Activated T-cell treated with anti-CD3 and anti-CD28 coated beads, Interleukin-2, amount 50 U/mL, for 72 hours (primary cell): ENCODE measurements at places on chromosomes 3 and 15. TPM values are rescaled to one million over a fixed set of nuclear protein-coding genes. Genes with fewer than 3 reads are reported as not detected.
A peak's percentile ranks its signal among the peaks of the same experiment; 100 is the strongest.

Gene CIDEC
- not detected for total RNA-seq

- H3K36me3 ChIP-seq: no peaks in the 10 kb centered on the region
- no peak for DNase-seq
- H3K4me1 ChIP-seq: no peaks in the 10 kb centered on the region
- H3K4me3 ChIP-seq: no peak overlapping the region
- no peaks in the 10 kb centered on the region for H3K27me3 ChIP-seq
Measured at GRCh38 chr3:81920816-81921215, 159.4 kb upstream of the GBE1 start.

GRCh38 chr3:54123776-54124196 is 1.4 kb downstream of the CACNA2D3 start:
- no peak for DNase-seq
- H3K27ac ChIP-seq: no peak overlapping the region
- peaks cover 1% of the 10 kb centered on the region for H3K36me3 ChIP-seq

Gene ADPGK
- 55.8 TPM for total RNA-seq

- H3K27ac ChIP-seq: no peak overlapping the region
- H3K27me3 ChIP-seq: no peaks in the 10 kb centered on the region
- DNase-seq: no peak
- no peaks in the 10 kb centered on the region for H3K4me1 ChIP-seq
- H3K4me3 ChIP-seq: no peak overlapping the region
Measured at GRCh38 chr3:147797095-147797494, 387.9 kb downstream of the ZIC1 start.

GRCh38 chr15:59839906-59840305 is 150.8 kb upstream of the BNIP2 start:
- peaks cover 17% of the 10 kb centered on the region for H3K4me1 ChIP-seq
- no peaks in the 10 kb centered on the region for H3K27me3 ChIP-seq
- H3K27ac ChIP-seq: no peak overlapping the region

Gene MST1R
- 2.4 TPM for total RNA-seq

GRCh38 chr3:120172070-120172469 is 77.8 kb upstream of the GSK3B start:
- H3K4me3 ChIP-seq: no peak overlapping the region
- H3K27ac ChIP-seq: no peak overlapping the region
- no peak for DNase-seq
- H3K36me3 ChIP-seq: no peaks in the 10 kb centered on the region
- no peaks in the 10 kb centered on the region for H3K4me1 ChIP-seq
- no peaks in the 10 kb centered on the region for H3K27me3 ChIP-seq

Gene CASR
- 0.17 TPM for total RNA-seq

Gene TM4SF18
- not detected for total RNA-seq

- DNase-seq: peak; percentile 34
- H3K4me3 ChIP-seq: peak overlapping the region; percentile 47
- H3K36me3 ChIP-seq: no peaks in the 10 kb centered on the region
- H3K4me1 ChIP-seq: no peaks in the 10 kb centered on the region
- no peak overlapping the region for H3K27ac ChIP-seq
Measured at GRCh38 chr15:89665449-89666181, 10.3 kb upstream of the KIF7 start.

DNA sequence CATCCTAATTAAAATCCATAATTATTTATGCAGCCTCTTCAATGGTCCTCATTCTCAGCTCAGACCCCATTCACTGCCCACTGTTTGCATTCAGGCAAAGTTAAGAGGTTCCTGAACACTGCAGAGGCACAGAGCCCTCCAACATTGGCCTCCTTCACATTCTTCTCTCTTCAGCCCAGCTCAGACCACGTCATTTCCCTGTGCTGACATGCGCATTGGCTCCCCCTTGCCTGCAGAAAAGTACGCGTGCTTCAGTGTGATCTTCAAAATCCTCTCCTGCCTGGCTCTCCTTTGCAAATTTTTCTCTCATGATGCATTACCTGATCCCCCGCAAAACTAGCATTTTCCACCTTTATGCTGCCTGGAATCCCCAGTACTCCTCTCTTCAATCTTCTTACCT is 552.3 kb downstream of the NTRK3 start:
- no peaks in the 10 kb centered on the region for H3K4me1 ChIP-seq
- H3K27ac ChIP-seq: no peak overlapping the region
- DNase-seq: no peak
- H3K27me3 ChIP-seq: no peaks in the 10 kb centered on the region

DNA sequence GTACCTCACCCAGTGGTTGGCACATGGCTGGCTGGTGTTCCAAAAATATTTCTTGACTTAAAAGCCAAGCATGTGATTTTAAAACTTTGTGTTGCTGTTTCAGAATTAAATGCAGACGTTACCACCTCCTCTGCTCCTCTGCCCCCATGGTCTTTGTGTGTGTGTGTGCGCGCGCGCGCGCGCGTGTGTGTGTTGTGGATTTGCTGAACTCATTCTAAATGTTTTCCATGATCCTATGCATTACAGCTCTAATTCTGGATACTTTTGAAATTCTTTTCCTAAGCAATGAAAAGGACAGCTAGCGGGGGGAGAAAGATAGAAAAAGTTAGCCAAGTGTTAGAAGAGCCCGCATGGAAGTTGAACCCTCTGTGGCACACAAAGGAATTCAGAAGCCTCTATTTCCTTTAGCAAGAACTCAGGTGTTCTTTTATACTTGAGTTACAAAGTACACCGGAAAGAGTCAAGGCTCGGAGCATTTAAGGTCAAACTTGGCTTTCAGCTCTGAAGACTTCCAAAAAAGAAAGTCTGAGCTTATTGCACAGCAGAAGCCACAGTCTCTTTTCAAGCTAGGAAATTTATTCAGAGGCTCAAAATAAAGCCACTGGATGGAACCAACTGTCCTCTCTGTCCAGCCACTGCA is 350.5 kb upstream of the TBL1XR1 start:
- peaks cover 1% of the 10 kb centered on the region for H3K36me3 ChIP-seq
- H3K27ac ChIP-seq: no peak overlapping the region
- DNase-seq: no peak
- H3K27me3 ChIP-seq: no peaks in the 10 kb centered on the region
- no peak overlapping the region for H3K4me3 ChIP-seq
- H3K4me1 ChIP-seq: peaks cover 30% of the 10 kb centered on the region

Gene FOXB1
- 2.7 TPM for total RNA-seq

DNA sequence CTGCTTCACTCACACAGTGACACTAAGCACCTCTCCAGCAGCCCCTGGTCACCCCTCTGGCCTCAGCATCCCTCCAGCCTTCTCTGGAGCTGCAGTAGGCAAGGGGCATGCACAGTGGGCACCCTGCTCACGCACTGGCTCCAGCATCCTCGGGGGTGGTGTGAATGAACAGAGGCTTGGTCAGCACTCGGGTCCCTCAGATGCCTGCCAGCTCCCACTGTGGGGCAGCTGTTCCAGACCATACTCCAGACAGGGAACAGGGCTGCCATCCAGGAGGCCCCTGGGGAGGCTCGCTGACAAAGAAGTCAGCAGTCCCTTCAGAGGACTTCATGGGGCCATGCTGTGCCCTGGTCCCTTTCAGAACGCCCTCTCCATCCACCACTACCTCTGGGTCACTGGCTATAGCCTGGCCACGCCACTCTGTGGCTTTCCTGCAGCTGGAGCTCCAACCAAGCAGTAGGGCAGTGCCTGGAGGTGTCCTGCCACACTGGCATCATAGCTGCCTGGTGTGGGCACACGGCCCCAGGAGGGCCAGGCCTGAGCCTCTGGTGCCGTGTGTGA is 26.3 kb downstream of the ALS2CL start:
- no peak overlapping the region for H3K27ac ChIP-seq
- no peak for DNase-seq
- H3K36me3 ChIP-seq: no peaks in the 10 kb centered on the region

DNA sequence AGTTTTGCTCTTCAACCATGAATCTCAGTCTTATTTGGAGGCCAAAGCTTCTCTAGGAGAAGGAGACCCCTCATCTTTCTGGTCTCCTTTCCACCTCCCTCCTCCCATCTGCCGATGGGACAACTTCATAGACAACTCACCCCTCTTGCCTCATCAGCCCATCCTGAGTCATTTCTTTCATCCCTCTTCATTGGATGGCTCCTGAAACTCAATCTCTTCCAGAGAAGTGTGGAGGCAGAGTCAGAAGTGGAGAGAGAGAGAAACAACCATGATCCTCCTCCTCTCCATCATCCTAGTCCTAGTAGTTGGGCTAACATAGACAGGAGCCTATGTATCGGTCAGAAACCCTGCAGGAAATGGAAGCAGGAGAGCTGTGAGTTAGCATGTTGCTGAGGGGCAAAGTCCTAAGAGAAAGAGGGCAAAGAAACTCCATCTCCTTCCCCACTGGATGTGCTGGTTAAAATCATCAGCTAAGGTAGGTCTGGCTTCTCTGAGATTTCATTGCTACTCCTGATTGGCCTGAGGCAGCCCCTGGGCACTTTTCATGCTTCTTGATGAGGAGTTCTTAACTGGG is 21.3 kb upstream of the HCN4 start:
- H3K27me3 ChIP-seq: peaks cover 40% of the 10 kb centered on the region
- H3K36me3 ChIP-seq: no peaks in the 10 kb centered on the region
- no peak overlapping the region for H3K4me3 ChIP-seq
- H3K4me1 ChIP-seq: no peaks in the 10 kb centered on the region

Gene NOX5
- total RNA-seq: not detected

DNA sequence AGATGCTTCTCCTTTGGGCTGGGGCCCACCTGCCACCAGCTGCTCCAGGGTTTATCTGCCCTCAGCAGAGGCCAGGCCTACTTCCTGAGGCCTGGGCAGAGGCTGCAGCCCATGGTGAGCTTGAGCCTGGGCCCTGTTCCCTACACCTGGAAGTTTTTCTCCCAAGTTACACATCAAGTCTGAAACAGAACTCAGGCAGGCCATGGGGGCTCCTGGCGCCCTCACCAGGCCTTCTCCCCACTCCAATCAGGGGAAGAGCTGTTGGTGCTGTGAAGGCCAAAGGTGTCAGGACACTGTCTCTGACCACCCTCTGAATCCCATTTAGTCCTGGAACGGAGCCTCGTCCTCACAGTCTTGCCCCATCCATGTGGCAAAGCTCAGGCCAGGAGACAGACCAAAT is 7.3 kb downstream of the VWA5B2 start:
- H3K36me3 ChIP-seq: no peaks in the 10 kb centered on the region
- no peak for DNase-seq
- no peak overlapping the region for H3K4me3 ChIP-seq
- peaks cover 7% of the 10 kb centered on the region for H3K4me1 ChIP-seq

DNA sequence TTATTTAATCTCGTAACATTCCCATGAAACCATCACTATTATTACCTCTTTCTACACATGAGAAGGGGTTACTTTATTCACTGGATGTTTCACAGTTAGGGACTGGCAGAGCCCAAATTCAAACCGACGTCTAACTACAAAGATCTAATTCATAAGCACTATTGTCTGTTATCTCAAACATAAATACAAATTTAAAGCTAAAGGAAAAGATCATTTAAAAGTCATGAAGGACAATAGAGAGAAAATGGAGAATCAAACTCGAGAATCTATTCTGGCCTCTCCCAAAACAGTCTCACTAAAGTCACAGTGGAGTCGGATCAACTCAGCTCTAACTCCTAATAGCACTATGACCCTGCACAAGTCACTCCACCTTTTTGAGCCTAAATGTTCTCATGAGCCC is 287.7 kb downstream of the ZIC4 start:
- no peak overlapping the region for H3K4me3 ChIP-seq
- no peaks in the 10 kb centered on the region for H3K36me3 ChIP-seq
- H3K27ac ChIP-seq: no peak overlapping the region
- H3K27me3 ChIP-seq: no peaks in the 10 kb centered on the region
- no peaks in the 10 kb centered on the region for H3K4me1 ChIP-seq
- DNase-seq: no peak

Gene STRIT1
- total RNA-seq: not detected

Gene GOLGA8G
- total RNA-seq: not detected

GRCh38 chr3:64900617-64901521 is 213.1 kb upstream of the ADAMTS9 start:
- DNase-seq: no peak
- H3K36me3 ChIP-seq: no peaks in the 10 kb centered on the region
- no peaks in the 10 kb centered on the region for H3K27me3 ChIP-seq
- no peak overlapping the region for H3K27ac ChIP-seq
- H3K4me1 ChIP-seq: no peaks in the 10 kb centered on the region

GRCh38 chr15:47384341-47384740 is 333.0 kb upstream of the SEMA6D start:
- no peak overlapping the region for H3K27ac ChIP-seq
- no peak for DNase-seq
- no peak overlapping the region for H3K4me3 ChIP-seq
- no peaks in the 10 kb centered on the region for H3K36me3 ChIP-seq
- H3K27me3 ChIP-seq: no peaks in the 10 kb centered on the region
- H3K4me1 ChIP-seq: no peaks in the 10 kb centered on the region

Gene TSC22D2
- total RNA-seq: 20.9 TPM

Gene GOLGA6L4
- total RNA-seq: 2.6 TPM

- no peak overlapping the region for H3K27ac ChIP-seq
- H3K36me3 ChIP-seq: no peaks in the 10 kb centered on the region
- no peak for DNase-seq
- no peaks in the 10 kb centered on the region for H3K27me3 ChIP-seq
- no peak overlapping the region for H3K4me3 ChIP-seq
Measured at GRCh38 chr3:25849091-25849490, 59.2 kb downstream of the OXSM start.

Gene EAF2
- 14.2 TPM for total RNA-seq

DNA sequence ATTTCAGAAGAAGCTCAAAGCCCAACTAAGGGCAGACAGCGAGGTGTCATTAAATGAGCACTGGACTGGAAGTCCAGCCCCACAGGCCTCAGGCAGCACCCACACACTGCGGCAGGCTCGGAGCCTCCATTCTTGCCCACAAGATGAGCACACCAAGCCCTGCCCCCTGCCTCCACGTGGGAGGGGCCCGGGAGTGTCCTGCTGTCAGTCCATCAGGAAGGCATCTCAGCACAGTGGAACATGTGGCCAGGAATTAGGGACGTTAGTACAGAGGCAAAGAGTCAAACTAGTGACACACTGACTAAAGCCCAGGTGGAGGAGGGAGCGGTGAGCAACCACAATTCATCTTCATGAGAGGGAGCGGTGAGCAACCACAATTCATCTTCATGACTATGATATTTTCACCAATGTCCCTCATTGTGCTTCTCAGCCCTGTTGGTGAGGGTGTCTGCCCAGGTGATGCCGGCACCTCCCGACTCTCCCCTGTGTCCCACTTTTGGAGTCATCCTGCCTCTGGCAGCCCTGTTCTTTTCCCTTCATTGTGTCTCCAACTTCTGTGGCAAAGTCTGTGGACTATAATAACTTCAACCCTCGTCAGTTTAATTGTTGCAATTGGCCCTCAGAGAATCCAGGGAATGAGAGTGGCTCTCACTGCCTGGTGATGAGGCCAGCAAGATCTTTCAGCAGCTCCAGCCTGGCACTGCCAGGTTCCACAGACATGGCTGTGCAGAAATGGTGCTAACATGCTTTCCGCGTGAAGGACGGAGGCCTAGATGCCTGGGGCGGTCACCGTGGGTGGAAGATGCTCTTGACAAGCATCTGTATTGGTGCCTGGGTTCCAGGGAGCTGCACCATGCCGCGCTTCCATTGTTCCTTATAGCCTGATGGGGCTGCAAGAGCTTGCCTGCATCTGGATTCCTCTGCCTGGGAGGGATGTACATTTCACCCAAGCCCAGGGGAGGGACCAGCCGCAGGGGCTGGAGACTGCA is 23.1 kb upstream of the SKOR1 start:
- no peaks in the 10 kb centered on the region for H3K36me3 ChIP-seq
- no peak overlapping the region for H3K4me3 ChIP-seq
- H3K4me1 ChIP-seq: no peaks in the 10 kb centered on the region
- no peak for DNase-seq
- no peaks in the 10 kb centered on the region for H3K27me3 ChIP-seq
